Eye (tissue), 1 donor: ENCODE measurements at places on chromosomes 4 and X.

- no peak for DNase-seq
Observed at GRCh38 chr4:25113915-25114904, 46.0 kb downstream of the SEPSECS start.

- peak; percentile 49 for DNase-seq
Observed at GRCh38 chr4:108365551-108365950, 196.8 kb upstream of the LEF1 start.

- no peak for DNase-seq
Observed at GRCh38 chrX:129808158-129808828, 28.5 kb downstream of the SASH3 start.

DNA sequence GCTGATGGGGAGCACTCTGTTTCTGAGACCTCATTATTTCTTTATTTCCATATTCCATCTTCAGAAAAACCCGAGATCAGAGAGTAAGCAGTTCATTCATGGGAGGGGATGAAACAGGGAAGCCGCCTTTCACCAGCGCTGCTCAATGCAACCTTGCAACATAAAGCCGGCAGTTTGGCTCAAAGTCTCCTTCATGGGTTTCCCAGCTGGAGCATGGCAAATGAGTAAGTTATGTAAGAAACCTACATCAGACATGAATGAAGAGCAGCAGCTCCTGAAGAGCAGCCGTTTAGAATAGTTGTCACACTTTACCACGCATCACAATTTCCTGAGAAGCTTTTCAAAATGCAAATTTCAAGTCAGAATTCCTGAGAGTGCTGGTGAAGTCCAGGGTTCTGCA is 578.8 kb downstream of the FSTL5 start:
- no peak for DNase-seq

- DNase-seq = no peak
Observed at GRCh38 chr4:3019145-3019846, 55.0 kb downstream of the HTT-AS start.

DNA sequence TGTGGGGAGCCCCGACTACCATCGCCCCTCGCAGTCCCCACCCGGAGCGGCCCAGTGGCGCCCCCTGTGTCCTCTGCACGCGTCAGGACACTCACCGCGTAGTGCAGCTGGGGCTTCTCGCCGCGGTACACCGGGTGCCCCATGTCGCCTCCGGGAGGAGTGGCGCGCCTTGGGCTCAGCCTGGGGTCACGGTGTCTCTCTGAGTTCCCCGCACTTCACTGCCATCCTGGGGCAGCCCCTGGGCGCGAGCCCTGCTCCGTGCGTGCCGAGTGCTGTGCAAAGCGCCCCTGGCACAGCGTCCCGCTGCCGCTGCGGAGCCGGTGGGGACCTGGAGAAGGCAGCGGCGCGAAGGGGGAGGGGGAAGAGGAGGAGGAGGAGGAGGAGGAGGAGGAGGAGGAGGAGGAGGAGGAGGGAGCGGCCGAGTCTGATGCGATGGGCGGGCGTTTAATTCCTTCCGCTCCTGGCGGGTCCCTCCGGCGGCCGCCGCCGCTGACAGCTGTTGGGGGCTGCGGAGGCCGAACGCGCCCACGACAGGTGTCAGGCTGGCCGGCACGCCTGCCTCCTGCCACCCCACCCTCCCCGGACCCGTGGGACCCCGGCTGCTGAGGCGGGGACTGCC is 134.3 kb downstream of the AMELX start:
- peak; percentile 68 for DNase-seq

DNA sequence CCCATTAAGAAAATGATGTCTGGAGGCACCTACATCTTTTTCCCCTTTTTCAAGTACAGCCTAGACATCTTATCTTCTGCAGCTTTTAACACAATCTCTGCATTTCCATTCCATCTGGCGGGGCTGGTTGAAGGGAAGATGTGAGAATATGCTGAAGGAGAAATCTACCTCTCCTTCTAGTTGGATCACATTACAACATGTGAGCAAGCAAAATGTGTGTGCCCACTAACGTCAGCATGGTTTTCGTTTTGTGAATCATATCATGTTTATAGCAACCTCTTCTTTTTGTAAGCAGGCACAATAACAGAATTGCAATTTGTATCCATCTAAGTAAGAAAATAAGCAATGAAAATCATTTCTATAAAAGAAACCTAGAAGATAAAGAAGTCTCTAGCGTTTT is 28.9 kb upstream of the MID1 start:
- no peak for DNase-seq

- no peak for DNase-seq
Observed at GRCh38 chrX:10076765-10077164, 80.0 kb upstream of the CLCN4 start.

GRCh38 chr4:133694416-133694815 is 507.2 kb downstream of the PABPC4L start:
- DNase-seq = no peak

GRCh38 chr4:121155893-121156292 is 8.2 kb downstream of the TNIP3 start:
- no peak for DNase-seq
